Astrocyte of the spinal cord (primary cell): ENCODE measurements at places on chromosomes 11 and 22.

DNA sequence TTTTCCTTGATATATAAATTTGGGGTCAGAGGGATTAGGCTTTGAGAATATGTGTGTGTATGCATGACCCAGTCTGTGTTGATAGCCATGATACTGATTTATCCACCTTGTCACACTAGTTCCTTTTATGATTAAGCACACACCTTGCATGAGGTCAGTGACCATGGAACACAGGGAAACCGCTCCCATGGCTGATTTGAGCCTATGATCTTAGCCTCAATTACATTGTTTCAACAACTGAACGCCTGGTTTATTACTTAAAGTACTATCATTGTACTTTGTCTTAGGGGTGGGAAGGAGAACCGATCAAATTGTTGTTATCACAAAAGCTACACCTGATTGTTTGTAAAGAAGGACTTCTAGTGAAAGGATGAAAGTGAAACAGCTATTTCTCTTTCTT is 70.7 kb downstream of the ARFGAP2 start:
- DNase-seq: no peak

DNA sequence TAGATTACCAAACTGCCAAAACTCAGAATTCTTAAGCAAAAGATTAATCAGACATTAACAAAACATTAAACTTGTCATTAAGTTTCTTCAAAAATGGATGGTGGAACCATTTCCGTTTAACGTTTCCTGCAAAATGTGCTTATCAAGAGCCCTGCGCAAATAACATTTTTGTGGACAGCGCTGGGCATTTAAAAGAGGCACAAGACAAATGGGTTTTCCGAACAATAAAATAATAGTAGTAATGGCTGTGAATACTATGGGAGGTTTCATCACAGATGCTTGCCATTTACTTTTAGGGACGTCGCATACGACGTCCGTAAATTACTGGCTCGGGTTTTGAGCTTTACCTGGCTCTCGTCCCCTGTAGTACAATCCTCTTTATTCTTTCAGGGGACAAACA is 1.1 kb downstream of the NPAT start:
- DNase-seq: peak; percentile 35

DNA sequence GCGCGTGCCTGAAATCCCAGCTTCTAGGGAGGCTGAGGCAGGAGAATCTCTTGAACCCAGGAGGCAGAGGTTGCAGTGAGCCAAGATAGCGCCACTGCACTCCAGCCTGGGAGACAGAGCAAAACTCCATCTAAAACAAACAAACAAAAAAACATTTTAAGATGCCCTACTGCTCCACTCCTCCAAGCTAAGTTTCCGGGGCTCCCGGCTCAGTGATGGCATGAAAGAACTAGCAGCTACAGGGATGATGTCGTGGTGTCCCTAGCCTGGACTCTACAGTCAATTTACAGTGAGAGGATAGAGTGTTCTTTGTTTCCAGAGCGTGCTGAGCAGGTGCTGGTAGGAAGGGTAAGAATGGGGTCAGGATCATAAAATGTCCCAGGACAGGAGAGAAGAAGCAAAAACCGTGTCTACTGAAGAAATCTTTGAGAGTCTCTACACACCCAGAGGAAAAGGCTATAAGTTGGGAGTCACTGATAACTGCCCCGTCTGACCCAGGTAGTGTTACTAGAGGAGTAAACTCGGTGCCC is 1.2 kb upstream of the ZBTB3 start:
- DNase-seq: no peak

GRCh38 chr22:37893583-37893983 is 12.5 kb upstream of the MICALL1 start:
- no peak for DNase-seq

DNA sequence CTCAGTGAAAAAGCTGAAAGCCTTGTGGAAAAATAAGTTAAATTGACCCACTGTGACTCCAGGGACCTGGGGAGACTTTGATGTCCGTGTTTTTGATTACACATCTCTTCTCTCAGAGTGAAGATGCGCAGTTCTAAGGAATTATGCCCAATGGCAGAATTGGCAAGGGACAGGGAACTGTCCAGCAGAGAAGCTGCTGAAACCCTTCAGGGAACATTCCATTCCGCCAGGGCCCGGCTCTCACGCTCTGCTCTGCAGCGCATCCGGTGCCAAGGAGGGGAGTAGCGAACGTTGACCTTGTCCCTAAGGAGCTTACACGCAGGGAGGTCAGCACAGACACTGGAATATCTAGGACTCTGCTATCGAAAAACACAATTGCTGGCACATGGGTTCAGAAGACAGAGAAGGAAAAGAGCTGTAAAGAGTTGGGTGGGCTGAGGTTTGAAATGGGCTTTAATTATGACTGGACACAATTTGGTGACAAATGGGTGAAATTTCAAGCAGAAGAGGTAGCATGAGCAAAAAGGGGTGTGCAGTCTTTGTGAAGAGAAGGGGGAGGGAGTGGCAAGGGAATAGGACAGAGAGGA is 64.5 kb upstream of the B3GAT1 start:
- no peak for DNase-seq

GRCh38 chr11:102491969-102492368 is 38.6 kb downstream of the MMP7 start:
- no peak for DNase-seq

- DNase-seq: no peak
Observed at GRCh38 chr11:13111813-13112130, 102.7 kb downstream of the RASSF10 start.

- peak; percentile 83 for DNase-seq
Observed at GRCh38 chr11:3000032-3000961, 8.2 kb upstream of the NAP1L4 start.

GRCh38 chr11:75233754-75234172 is 6.8 kb upstream of the TPBGL start:
- DNase-seq: peak; percentile 47

DNA sequence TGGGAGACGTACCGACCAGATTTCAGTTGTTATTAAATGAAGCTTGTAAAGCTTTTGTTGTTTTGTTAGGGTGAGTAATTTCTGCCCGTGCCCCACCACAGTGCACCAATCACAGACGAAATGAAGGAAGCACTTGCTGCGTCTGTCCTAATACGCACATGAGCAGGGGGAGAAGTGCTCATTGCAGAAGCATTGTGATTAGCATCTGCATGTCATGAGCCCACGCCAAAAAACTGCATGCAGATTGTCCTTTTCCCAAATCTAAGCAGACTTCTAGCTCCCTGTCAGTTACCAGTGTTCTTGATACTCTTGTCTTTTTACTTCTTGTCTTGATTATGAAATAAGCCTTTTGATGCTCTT is 15.5 kb downstream of the RBX1 start:
- DNase-seq: no peak

DNA sequence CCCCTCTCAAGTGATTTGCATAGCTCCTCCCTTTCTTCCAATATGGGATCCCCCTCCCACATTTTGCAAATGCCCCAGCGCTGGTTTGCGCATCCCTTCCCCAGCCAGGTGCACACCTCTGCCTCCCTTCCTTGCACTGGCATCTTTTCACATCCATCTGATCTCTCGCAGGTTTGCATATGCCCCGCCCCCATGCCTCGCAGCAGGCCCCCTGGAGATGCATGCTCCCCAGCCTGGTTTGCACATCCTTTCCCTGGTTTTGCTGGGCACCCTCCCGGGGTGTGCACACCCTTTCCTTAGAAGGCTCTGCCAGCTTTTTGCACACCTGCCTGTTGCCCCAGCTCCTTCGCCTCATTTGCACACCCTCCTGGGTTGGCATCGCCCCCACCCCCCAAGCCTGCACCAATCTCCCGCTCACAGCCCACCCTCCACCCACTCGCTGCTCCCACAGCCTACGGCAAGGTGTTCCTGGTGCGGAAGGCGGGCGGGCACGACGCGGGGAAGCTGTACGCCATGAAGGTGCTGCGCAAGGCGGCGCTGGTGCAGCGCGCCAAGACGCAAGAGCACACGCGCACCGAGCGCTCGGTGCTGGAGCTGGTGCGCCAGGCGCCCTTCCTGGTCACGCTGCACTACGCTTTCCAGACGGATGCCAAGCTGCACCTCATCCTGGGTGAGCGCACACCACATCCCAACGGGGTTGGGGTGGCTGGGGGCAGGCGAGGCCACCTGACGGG is 917 bp downstream of the RPS6KA4 start:
- no peak for DNase-seq

DNA sequence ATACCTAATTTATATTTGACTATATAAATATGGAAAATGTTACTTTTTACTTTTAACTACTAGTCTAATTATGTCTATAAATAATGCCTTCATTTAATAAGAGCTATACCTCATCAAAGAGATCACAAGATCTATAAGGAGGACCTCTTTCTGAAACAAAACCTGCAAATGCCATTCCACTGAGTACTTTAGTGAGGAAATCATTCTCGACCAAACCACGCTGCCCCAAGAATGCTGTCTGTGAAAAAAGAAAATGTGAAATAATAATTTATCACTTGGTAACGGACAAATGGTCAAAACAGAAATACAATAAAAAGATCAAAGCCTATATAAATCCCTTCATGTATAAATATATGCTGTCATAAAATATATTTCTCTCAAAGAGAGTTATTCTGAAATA is 301.7 kb downstream of the SBF2 start:
- DNase-seq: no peak

- no peak for DNase-seq
Observed at GRCh38 chr11:60211206-60211605, 28.3 kb upstream of the MS4A6A start.

- DNase-seq: no peak
Observed at GRCh38 chr11:45320371-45320770, 34.2 kb upstream of the SYT13 start.

DNA sequence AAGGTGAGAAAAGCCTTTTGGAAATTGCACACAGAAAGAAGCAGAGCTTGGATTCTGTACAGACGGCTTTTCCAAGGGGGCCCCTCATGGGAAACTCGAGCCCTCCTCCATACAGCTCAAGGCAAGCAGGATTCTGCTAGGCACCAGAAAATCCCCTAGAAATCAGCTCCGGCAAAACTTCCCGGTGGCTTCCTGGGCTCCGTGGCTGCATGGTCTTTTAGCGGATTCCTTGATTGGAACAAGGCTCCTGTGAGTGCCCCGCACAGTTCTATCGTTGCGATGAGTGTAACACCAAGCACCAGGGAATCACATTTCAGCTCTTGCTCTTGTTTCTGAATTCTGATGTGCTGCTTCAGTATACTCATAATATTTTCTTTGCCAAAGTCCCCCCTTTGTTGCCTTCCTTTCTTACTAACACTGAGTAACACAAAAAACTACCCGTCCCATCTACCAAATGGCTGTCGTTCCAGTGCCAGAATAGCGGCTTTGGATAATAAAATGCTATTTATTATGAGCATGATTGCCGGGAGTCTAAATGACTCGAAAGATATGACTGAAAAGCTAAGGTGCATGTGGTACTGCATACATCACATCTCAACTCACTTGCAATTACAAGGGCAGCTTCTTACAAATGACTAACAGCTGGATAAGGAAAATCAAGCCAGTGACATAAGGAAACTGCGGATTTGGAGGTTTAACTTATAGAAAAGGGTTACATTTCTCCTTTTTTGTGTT is 494.1 kb downstream of the DLG2 start:
- DNase-seq: peak; percentile 15

DNA sequence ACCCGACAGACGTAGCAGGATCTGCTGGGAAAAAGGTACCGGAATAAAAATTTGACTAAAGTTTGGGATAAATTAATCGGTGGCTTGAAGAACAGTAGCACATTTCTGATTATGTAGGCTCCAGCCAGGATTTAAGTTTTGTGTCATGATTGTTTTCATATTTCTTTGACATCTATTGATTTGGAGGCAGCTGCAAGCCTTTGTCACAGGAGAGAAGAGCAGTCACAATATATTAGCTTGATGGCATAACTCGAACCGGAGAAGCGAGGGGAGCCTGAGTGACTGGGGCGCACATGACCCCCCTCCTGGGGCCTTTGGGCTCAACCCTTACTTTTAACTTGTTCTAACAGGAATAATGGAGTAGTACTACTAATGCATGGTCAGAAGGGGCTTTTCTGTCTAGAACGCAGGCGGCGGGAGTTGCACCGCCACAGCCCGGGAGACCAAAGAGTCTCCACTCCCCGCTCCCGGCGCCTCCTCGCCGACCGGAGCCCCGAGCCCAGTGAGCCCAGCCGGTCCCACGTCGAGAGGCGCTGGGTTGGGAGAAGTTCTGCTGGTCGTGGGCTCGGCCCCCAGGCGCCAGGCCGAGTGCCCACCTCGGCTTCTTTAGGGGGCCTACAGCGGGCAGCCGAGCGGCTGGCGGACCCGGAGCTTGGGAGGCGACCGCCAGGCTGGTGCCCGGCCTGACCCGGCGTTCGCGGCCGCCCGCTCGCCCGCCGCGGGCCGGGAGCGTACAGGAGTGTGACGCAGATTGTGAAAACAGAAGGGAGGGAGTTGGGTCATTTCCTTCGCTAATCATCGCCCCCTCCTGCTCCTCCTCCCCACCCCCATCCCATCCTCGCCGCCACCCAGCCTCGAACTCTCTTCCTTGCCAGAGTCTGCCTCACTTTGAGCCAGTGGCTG is 15.7 kb upstream of the PAX6 start:
- no peak for DNase-seq

- DNase-seq: no peak
Observed at GRCh38 chr22:31141551-31141950, 1.2 kb upstream of the PLA2G3 start.

DNA sequence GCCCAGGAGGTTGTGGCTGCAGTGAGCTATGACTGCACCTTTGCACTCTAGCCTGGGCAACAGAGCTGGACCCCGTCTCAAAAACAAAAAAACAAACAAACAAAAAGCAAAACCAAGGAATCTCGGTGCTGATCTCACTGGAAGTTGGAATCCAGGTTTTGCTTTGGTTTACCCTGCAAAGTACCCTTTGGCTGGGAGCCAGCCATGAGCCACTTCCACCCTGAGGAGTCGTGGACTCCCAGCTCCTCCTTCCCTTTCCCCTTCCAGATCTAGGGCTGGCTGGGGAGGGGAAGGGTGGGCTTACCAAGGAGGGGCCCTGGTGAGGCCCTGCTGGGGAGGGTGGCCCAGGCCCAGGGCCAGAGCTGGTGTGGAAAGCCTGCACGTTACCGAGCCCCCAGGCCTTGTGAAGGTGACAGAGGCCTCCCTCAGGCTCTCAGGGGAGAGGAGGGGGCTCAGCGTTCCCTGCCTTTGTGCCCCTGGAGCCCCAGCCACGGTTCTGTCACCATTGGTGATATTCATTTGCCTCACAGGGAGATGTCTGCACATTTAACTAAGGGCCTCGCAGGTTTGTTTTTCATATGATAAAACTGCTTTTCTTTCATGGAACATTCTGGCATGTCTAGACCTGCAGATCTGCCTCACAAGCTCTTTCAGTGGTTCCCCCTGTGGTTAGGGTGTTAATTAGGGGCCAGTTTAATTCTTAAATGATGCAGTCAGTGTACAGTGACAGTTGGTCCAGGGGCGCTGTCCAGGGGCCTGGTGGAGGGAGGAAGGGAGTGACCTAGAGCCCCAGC is 29.0 kb downstream of the FBLN1 start:
- no peak for DNase-seq
